Stimulated activated CD4-positive, alpha-beta T cell treated with anti-CD3 and anti-CD28 coated beads, Interleukin-1b, Interleukin-23, amount 100 ng/mL, for 1 hour (primary cell): ENCODE measurements at places on chromosomes 2 and 18.
A peak's percentile ranks its signal among the peaks of the same experiment; 100 is the strongest.

DNA sequence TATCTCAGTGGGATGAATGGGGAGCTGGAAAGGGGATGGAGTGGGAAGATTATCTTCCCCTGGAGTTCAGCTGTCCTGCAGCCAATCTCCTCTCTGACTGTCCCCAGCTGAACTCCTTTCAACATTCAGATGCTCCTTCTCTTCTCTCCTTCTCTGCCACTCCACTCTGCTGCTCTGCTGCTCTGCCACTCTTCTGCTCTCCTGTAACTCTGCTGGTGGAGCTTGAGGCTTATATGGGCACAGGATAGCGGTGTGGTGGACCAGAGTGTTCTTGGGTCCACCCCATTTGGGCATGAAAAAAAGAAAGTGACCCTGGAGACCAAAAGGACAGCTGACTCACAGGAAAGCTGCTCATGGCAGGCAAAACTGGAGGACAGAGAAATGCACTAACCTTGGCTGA, 26.6 kb downstream of the FAHD2B start:
- DNase-seq = no peak

- DNase-seq = no peak
Measured at GRCh38 chr2:109438773-109439389, 174.9 kb downstream of the SEPTIN10 start.

DNA sequence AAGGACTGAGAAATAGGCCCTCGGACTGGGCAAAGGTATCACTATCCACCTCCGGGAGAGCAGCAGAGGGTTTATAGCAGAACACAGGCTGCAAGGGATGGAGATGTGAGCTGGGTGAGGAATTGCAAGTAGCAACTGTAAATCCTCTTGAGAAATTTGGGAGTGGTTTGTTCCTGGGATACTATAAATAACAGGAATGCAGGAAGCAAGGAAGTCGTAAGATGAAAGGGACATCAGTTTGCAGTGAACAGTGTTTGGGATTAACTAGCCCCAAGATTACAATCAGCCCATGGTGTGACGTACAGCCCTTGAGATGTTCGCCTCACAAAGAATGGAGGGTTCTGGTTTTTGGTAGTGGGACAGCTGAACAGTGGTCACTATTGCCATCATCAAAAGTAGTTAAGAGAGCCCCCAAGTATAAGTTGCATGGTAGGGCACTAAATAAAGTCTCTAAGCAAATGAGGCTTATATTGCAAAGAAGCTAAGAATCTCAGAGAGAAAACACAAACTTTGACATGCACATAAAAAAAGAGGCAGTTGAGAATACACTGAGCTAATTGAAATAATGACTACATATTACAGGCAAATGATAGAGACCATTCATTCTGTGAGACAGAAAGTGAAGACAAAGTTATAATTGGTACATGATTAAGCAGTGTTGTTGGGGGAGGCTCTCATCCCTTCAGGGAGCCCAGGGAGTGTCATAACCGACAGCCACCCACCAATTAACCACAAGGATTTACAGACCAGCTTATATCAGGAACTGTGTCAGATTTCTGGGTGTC, 362.5 kb upstream of the ACVR2A start:
- DNase-seq = no peak

- DNase-seq = no peak
Measured at GRCh38 chr18:26617151-26617554, 68.8 kb upstream of the KCTD1 start.

GRCh38 chr2:128537646-128538045, 219.0 kb upstream of the HS6ST1 start:
- no peak for DNase-seq

DNA sequence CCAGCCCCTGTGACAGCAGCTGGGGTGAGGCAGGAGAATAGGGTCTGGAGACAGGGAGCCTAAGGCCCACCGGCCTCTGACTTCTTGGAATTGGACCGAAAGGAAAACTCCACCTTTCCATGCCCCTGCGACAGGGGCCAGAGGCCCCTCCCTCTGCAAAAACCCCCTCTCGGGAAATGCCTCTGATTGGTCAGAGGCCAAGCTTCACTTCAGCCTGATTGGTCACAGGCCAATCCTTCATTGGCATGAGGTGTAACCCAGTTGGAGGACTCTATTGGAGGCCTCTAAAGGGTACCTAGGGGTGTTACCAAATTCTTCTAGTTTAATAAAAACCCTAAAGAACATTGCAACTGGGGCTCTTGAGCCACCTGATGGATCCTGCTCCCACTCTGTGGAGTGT, 5.7 kb upstream of the ACKR3 start:
- DNase-seq = no peak

GRCh38 chr18:69158944-69159343, 241.7 kb upstream of the DOK6 start:
- DNase-seq = no peak

- no peak for DNase-seq
Measured at GRCh38 chr2:129201696-129202095, 777.8 kb upstream of the RAB6C start.

DNA sequence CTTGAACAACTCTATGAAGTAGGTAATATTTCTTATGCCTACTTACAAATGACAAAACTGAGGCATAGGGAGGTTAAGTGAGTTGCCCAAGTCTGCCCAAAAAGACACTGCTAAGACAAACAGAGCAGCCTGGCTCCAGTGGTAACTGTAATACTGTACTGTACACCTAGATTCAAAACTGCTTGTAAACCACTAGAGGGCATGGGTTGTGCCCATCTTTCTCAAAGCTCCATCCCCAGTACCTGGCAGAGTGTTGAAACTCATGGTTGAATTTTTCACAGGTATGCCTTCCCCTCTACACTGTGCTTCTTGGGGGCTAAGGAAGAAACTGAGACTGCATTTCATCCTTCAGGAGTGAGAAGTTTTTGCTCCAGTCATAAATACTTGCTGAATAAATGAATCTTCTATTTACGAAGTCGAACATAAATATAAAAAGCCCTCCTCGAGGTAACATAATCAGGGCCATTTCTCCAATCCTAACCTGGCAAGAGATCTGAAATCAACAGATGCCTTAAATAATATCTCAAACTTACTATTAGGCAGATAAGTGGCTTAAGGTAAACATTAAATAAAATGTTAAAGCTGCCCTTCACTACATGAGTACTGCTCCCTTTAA, 2.0 kb downstream of the PPP4R1 start:
- DNase-seq = peak; percentile 8

- no peak for DNase-seq
Measured at GRCh38 chr2:84319581-84319980, 139.5 kb downstream of the SUCLG1 start.

DNA sequence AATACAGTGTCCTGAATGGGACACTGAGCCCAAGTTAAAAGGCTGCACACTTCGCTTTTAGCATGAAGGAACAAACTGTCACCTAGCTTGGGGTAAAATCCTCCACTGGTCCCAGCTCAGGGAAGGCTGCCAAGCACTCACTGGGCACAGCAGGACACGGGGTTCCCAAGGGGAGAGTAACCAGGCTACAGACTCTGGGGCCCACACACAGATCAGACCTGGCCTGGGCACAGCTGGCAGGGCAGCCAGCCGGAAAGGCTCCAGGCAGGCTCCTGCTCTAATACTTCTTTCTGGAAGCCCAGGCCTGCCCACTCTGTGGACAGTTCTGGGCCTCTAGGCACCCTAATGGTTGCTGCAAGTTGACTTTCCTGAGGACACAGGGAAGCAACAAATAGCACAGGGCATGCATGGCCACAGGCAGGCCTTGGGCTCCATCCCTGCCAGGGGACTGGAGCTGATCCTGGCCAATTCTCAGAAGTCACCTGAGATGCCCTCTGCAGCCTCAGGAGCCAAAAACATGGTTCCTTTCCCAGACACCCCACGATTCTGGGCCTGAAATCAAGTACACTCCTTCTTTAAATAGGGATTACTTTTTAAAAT, 18.7 kb upstream of the SULT1C3 start:
- no peak for DNase-seq

DNA sequence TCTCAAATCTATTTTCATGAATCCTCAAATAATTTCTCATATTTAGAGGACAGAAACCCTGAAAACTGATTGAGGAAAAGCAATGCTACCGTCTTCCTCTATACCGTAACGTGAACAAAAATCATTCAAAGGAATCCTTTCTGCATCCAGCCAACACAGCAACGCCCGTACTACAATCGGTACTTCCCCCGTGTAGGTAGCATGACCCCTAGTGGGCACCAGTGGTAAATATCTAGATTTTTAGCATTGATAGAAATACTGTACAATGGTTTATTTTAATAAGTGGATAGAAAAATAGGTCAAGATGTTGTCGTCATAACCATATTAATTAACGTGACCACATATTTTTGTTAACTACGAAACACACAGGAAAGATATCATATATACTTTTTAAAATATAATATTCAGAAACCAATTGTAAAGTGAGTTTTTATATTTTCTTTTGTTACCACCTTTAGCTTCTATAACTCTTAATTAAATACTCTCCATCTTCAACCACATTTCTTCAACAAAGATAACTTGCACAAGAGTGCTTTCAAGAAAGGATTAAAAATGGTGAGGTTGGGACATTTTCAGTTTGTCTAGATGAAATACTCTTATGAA, 194.1 kb downstream of the SS18 start:
- no peak for DNase-seq

GRCh38 chr2:225742487-225742886, 343.0 kb downstream of the NYAP2 start:
- DNase-seq = no peak

GRCh38 chr2:54553775-54554174, 97.6 kb downstream of the SPTBN1 start:
- no peak for DNase-seq

DNA sequence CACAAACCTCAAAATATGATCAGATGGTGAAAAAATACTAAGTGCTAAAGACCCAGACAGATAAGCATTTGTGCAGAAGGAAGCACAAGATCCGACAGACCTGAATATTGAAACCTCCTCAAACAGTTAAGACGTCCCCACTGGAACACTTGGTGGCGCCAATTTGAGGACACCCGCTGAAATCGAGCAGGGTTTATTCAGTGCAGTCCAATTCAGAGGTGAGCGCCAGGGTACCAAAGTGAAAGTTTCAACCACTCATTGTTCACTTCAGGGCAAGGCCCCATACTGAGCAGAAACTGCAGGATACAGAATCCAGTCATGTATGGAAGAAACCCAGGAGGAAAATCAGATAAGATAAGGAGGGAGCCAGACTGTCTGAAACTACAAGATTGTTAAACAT, 417.6 kb downstream of the LRRTM4 start:
- DNase-seq = no peak

DNA sequence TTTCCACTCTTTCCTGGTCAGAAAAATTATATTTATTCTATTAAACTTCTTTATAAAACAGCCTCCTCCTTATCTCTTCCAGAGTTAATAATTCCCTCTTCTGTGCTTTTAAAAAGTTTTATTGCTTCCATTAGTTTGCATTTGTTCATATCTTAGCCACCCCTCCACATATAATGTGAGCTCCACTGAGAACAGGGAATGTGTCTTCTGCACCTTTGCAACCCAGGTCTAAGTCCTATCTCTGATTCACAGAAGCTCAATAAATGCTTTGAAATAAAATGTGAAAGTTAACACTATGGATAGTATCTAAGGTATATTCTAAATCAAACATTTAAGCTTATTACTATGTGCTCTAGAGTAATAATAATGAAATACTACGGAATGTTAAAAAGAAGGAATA, 9.3 kb upstream of the LRATD1 start:
- DNase-seq = no peak

GRCh38 chr2:24024018-24024417, 14.1 kb downstream of the MFSD2B start:
- DNase-seq = no peak

GRCh38 chr2:25378731-25379490, 37.2 kb upstream of the DNMT3A start:
- no peak for DNase-seq

DNA sequence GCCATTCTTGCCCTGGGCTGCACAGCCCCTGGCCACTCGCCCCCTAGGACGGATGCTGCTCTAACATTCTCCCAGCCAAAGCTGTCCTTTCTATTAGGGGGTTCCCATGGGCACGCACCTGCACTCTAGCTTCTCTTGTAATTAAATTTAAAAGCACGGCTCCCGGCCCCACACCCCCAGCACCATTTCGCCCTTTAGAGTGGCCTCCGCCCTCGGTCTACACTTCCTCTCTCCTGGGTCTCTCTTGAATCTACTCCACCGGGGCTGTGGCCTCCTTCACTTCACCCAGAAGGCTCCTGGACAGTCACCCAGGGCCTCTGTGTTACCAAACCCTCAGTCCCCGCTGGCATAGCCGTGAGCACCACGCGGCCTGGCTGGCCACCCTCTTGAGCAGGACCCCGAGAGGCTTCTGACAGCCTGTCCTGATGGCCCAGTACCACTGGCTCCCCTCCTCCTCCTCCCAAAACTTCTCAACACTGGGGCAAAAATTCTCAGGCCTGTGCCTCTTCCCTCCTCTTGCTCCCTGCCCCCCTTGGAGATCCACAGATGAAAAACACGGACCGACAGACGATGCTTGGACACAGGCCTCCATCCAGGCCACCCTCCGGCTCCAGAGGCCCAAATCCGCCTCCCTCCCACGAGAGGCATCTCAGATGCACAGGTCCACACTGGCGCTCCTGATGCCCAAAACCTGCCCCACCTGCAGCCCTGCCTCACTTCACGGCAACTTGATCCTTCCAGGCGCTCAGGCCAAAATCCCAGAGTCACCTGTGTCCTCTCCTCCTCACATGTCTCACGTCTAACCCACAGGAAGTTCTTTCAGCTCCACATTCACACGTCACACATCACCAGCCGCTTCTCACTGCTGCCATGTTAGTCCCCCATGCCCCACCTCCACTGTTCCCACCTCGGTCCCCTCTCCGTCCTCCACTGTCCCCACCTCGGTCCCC, 6.9 kb upstream of the RAB17 start:
- no peak for DNase-seq

- no peak for DNase-seq
Measured at GRCh38 chr2:149451417-149452165, 121.2 kb downstream of the LYPD6 start.

GRCh38 chr2:26246818-26247217, 2.1 kb downstream of the HADHB start:
- DNase-seq = no peak

DNA sequence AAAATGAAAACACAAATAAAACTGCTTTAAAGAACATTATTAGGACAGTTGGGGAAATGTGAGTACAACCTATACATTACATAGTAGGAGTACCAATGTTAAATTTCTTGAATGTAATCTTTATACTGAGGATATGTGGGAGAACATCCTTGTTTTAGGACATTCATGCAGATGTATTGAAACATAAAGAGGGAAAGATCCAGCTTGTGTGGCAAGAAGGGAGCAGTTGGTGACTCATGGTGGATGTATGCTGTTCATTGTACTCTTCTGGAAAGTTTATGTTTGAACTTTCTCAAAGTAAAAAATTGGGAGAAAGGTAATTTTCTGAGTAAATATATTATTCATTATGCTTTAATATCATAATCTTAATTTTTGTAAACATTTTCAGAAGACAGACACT, 132.1 kb upstream of the DLGAP1 start:
- DNase-seq = no peak

- DNase-seq = no peak
Measured at GRCh38 chr18:13139885-13140450, 78.6 kb upstream of the LDLRAD4 start.
